Upper lobe of left lung (tissue), 6 donors: ENCODE measurements at places on chromosomes 12 and 14.

- H3K27ac ChIP-seq: no peak overlapping the region
- DNase-seq: no peak
- H3K27me3 ChIP-seq: no peaks in the 10 kb centered on the region
- no peaks in the 10 kb centered on the region for H3K36me3 ChIP-seq
Observed at GRCh38 chr14:69561893-69562292, 12.8 kb downstream of the CCDC177 start.

GRCh38 chr14:72891666-72892102, 2.2 kb downstream of the DPF3 start:
- peaks cover 16% of the 10 kb centered on the region for H3K27me3 ChIP-seq
- H3K27ac ChIP-seq: no peak overlapping the region
- H3K4me3 ChIP-seq: peak overlapping the region; percentile 64
- peak; percentile 70 for DNase-seq
- H3K36me3 ChIP-seq: no peaks in the 10 kb centered on the region

DNA sequence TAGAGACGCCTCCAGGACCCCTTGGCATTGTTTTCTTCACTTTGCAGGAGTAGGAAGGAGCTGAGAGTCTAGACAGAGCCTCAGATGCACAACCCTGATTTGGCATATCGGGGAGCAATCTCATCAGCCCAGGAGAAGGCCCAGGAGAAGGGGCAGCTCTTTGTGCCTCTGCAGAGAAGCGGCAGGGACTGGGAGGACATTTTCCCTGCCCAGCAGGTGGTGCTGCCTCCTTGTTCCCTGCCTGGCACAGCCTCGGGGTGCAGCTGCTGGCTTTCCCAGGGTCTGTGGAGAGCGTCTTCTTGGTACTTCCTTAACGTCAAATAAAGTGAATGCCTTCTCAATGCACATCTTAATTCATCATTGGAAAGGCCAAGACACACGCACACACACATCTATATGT, 419.5 kb downstream of the TMEM121 start:
- no peaks in the 10 kb centered on the region for H3K36me3 ChIP-seq
- H3K4me3 ChIP-seq: no peak overlapping the region
- no peaks in the 10 kb centered on the region for H3K27me3 ChIP-seq
- H3K27ac ChIP-seq: no peak overlapping the region
- no peak for DNase-seq

GRCh38 chr12:27998658-27999057, 26.1 kb upstream of the PTHLH start:
- H3K4me1 ChIP-seq: no peaks in the 10 kb centered on the region
- no peaks in the 10 kb centered on the region for H3K27me3 ChIP-seq
- no peak for DNase-seq
- no peak overlapping the region for H3K4me3 ChIP-seq
- no peak overlapping the region for H3K27ac ChIP-seq

DNA sequence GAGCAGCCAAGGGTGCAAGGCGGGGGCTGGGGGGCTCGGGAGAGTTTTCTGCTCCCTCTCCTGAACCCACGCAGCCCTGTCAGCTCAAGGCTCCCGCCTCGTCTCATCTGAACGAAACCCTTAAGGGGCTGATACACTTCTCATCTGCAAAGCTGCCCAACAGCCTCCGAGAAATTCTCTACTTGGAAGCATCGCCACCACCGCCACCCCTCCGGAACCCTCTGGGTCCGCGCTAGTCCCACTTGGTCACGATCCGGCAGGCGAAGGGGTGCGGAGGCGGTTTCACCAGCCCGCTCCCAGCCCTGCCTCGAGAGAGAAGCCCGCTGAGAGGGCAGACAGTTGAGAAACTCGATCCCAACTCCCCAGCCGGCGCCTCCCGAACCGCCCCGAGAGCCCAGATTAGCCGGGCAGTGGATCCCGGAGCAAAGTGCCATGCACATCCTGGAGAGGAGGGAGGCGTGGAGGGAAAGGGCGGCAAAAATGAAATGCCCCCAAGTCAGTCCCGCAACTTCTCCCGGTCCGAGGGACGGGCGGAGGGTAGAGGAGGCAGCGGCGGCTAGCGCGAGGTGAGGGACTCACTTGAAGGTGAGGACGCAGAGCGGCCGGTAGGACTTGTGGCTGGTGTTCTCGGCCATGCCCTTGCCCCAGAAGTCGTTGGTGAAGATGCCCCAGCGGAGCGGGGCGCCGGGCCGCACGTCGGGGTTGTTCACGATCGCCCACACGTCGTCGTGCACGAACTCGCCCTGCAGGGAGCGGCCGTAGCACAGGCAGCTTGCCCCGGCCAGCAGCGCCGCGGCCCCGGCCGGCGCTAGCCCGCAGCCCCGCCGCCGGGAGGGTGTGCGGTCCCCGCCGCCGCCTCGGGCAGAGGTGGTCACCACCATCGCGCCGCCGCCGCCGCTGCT, 620 bp downstream of the TMTC1 start:
- no peak for DNase-seq
- peak overlapping the region; percentile 70 for H3K27ac ChIP-seq
- H3K4me3 ChIP-seq: peak overlapping the region; percentile 67
- no peaks in the 10 kb centered on the region for H3K27me3 ChIP-seq
- peaks cover 11% of the 10 kb centered on the region for H3K4me1 ChIP-seq
- no peaks in the 10 kb centered on the region for H3K36me3 ChIP-seq

DNA sequence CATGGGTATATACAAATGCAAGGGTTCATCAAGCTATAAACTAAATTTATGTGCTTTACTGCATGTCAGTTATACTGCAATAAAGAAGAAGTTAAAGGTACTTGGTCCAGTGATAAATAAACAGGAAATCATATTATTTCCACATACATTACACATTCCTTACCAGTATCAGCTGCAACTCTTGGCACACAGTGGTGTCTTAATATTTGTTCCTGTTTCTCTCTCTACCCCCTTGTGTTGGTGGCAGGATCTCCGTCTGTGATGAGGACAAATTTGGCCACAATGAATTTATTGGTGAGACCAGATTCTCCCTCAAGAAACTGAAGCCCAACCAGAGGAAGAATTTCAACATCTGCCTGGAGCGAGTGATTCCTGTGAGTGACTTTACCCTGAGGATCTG, 19.2 kb upstream of the OAS1 start:
- H3K27ac ChIP-seq: no peak overlapping the region
- DNase-seq: no peak
- no peak overlapping the region for H3K4me3 ChIP-seq

- H3K4me3 ChIP-seq: no peak overlapping the region
- H3K27ac ChIP-seq: no peak overlapping the region
- no peaks in the 10 kb centered on the region for H3K27me3 ChIP-seq
- H3K36me3 ChIP-seq: no peaks in the 10 kb centered on the region
- H3K4me1 ChIP-seq: peaks cover 20% of the 10 kb centered on the region
Observed at GRCh38 chr14:100710391-100710790, 16.3 kb upstream of the DLK1 start.

- no peaks in the 10 kb centered on the region for H3K36me3 ChIP-seq
- H3K27ac ChIP-seq: peak overlapping the region; percentile 10
- no peak overlapping the region for H3K4me3 ChIP-seq
- DNase-seq: no peak
- H3K4me1 ChIP-seq: peaks cover 50% of the 10 kb centered on the region
Observed at GRCh38 chr14:103022002-103022684, 35.2 kb downstream of the CDC42BPB start.

DNA sequence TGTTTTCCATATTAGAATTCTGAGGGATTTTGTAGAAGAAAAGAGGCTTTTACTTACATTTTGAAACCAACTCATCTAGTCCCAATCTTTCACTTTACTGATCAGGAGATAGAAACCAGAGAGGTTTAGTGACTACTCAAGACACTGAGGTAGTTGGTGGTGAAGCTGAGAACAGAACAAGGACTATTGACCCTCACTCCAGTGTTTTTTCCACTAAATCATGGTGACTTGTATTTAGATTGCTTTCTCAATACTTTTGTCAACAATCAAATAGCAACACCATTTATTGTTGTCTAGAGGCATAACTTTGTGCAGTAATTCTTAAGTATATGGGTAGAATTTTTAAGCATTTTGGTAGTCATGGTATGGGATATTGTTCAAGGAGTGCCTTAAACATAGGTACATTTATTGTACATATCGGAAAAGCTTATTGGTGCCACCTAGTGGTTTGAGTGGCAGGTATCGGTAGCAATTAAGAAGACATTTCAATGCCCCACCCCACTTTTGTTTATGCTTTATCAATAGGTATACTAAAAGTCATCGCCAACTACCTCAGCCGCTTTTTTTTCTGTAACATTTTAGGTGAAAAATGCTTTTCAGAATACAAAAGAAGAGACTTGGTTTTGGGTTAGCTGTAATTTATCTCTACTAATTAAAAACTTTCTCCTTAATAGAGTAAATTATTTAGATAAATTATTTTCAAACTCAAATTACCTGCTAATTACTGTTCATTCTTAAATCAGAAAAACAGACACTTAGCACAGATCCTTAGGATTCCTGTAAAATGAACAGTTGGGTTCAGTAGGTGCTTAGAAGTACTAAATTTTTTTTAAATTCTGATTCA, 47.3 kb upstream of the PAWR start:
- no peak overlapping the region for H3K4me3 ChIP-seq
- no peaks in the 10 kb centered on the region for H3K4me1 ChIP-seq
- H3K27me3 ChIP-seq: no peaks in the 10 kb centered on the region
- H3K27ac ChIP-seq: no peak overlapping the region
- no peaks in the 10 kb centered on the region for H3K36me3 ChIP-seq
- DNase-seq: no peak

GRCh38 chr12:5114436-5114835, 70.8 kb downstream of the KCNA5 start:
- H3K36me3 ChIP-seq: no peaks in the 10 kb centered on the region
- H3K27me3 ChIP-seq: no peaks in the 10 kb centered on the region
- H3K4me3 ChIP-seq: no peak overlapping the region
- no peaks in the 10 kb centered on the region for H3K4me1 ChIP-seq
- no peak for DNase-seq
- no peak overlapping the region for H3K27ac ChIP-seq

GRCh38 chr12:109302358-109302757, 6.7 kb downstream of the FOXN4 start:
- H3K27me3 ChIP-seq: no peaks in the 10 kb centered on the region
- H3K36me3 ChIP-seq: no peaks in the 10 kb centered on the region
- no peak overlapping the region for H3K27ac ChIP-seq
- H3K4me1 ChIP-seq: no peaks in the 10 kb centered on the region

DNA sequence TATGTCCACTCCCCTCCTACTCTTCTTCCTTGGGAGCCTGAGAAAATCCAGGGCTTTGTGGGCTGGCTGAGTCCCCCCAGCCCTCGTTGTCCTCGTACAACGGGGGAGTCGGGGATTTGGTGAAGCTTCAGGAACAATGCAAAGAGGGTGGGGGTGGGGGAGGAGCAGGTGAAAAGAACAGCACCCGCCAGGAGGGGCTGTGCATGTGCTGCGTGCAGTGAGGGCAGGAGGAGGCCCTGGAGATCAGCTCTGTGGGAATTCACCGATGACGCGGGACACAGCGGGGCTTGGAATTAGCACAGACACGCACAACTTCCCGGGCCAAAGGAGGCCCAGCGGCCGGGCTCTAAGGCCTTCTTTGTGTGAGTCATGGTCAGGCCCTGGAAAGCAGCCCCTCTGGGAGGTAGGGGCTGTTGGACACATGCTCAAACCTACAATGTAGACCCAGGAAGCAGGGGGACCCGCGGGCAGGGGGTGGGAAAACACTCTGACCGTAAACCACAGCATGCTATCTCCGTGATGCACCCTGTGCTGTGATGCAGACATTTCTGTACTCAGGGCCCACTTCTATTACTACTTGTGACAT, 32.8 kb downstream of the RBM19 start:
- no peak for DNase-seq
- no peaks in the 10 kb centered on the region for H3K27me3 ChIP-seq
- no peaks in the 10 kb centered on the region for H3K4me1 ChIP-seq
- no peak overlapping the region for H3K4me3 ChIP-seq
